ENCODE measurements at places on chromosomes 6 and 20.

GRCh38 chr6:28207510-28208110, 17.5 kb upstream of the ZSCAN9 start:
- no peak for DNase-seq

- DNase-seq: no peak
Observed at GRCh38 chr6:111052171-111052570, 35.1 kb upstream of the SLC16A10 start.

GRCh38 chr6:157535340-157536222, 154.6 kb downstream of the ZDHHC14 start:
- peak; percentile 24 for DNase-seq

DNA sequence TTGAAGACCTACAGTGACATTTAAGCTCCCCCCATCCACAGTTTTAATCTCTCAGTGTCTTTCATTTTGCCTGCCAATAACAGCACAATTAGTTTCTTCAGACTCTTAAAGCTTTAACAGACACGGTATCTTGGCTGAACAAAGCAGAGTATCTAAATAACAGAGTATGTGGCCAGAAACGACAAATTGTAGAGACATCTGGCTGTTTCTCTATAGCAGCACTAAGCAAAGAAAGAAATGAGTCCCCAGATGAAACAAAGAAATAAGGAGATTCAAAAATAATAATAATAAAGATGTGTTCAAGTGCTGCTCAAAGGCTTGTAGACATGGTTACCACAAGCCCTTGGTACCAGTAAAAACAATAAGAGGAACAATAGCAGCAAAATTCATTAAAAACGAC, 97.8 kb upstream of the HDAC2 start:
- no peak for DNase-seq

DNA sequence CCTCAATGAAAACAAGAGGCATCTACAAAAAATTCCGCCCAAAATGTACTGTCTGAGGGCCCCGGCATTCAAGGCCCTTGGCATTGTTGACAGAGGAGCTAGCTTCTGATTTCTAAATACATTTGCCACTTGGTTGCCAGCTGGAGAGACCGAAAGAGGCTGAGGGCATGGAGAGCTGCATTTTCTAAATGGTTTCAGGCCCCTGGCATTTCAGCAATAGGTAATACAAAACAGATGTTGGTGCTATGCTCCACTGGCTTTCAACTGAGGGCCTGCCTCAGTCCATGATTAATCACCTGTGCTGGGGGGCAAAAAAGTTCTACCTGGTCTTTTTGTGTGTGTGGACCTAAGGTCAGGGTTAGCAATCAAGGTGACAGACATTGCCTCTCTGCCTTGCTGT, 79.5 kb upstream of the ISM1 start:
- DNase-seq: no peak
